NCI-H1417 treated with DMSO at 0.1 percent for 48 hours (cell line): ENCODE measurements at places on chromosomes 5 and 9.

GRCh38 chr5:129379406-129379805, 80.7 kb upstream of the ADAMTS19 start:
- DNase-seq: no peak

- no peak for DNase-seq
Observed at GRCh38 chr9:86308687-86309086, 26.3 kb upstream of the ISCA1 start.

DNA sequence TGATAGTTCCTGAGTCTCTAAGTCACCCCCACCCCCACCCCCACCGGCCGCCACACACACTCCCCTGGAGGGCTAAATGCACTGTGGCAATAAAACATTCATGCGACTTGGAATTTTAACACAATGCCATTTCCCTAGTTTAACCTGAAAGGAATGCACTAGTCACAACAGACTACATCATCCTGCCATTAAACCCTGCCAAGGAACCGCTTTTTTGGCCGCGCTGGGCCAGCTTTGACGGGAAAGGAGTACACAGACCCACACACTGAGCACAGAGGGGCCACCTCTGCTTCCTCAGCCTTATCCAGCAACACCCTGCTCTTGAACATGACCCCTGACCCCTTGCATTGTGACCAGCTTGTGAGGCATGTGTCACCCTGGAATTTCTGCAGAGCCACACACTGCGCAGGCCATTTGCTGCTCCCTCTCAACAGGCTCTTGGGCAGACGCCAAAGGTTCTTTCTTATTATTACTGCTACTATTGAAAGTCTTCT, 165.3 kb downstream of the BNC2 start:
- DNase-seq: no peak

DNA sequence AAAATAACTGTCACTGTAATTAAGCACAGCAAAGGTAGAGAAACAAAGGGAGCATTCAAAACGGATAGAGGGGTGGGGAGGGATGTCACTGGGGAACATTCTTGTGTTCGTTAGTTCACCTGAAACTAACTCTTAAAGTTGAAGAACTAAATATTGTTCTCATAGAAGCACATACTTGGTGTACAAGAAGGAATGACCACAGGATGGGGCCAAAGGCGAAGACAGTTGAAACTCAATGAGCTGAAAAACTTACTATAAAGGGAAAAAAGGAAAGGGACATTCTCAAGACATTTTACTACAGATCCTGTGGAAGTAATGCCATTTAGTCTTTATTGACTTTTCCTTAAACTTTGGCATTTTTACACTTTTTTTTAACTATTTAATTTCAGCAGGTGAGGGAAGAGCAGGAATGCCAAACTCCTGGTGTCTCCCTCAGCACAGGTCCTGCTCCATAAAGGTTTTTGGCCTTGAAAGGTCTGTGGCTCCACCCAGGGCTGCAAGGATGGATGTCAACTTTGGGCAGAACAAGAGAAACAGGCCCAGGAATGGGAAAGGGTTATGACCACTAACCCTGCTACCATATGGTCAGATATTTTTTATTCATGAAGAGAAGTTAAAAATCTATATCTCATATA, 197.6 kb upstream of the RASA1 start:
- DNase-seq: no peak

DNA sequence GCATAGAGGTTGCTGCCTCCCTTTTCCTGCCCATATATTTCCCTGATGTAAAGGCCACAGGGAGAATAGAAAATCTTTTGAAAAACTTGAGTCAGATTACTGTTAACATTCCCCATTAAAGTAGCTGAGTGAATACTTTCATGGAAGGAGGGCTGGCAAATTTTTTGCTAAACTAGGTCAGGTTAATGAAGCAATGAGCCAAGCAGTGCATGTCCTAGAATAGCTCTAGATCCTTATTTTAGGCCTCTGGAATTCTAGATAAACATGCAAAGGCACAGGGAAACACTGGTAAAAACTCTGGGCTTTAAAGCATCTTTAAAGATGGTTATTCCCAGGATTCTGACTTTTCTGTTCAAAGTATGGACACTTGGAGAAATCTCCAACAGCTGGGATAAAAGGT, 27.9 kb downstream of the TTC1 start:
- DNase-seq: no peak

GRCh38 chr5:32542216-32543059, 42.9 kb upstream of the SUB1 start:
- DNase-seq: no peak

DNA sequence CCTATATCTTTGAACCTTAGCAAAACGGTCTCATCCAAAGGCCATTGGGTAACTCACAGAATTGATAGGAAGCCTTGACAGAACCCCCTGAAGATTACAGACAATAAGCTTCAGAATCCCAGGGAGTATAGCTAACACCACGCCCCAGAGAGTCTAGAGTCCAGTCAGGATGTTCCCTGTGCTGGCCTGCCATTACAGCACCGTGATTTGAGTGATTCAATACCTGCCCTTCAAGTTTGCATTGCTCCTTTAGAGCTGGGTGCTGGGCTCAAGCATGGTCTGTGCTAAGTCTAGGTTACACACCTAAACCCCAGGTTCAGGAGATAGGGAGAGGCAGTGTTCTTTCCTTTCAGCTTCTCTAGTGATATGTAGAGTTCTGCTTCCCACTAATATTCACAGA, 90.5 kb downstream of the RASEF start:
- DNase-seq: no peak

DNA sequence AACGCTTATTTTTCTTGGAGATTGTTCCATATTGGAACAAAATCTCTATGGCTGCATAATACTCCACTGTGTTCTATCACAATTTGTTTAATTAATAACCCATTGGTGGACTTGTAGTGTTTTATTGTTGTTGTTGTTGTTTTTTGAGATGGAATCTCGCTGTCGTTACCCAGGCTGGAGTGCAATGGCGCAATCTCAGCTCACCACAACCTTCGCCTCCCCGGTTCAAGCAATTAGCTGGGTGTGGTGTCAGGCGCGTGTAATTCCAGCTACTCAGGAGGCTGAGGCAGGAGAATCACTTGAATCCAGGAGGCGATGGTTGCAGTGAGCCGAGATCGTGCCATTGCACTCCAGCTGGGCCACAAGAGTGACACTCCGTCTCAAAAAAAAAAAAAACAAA, 38.7 kb downstream of the SPRY4 start:
- DNase-seq: no peak

DNA sequence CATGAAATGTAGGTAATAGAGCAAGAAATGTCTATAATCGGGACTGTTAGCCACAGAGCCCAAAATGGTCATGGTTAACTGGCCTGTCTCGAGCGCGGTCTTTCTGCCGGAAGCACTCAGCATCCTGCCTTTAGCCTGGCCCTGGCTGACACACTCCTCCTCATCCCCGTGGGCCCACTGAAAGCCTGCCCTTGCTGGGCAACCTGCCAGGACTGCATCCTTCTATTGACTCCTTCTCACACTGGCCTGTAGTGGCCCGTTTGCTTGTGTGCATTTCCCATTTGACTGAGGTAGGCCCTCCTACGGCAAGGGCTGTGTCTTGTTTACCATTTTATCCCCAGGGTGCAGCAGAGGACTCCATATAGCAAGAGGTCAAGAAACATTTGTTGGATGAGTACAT, 215.7 kb downstream of the ATPSCKMT start:
- DNase-seq: no peak

DNA sequence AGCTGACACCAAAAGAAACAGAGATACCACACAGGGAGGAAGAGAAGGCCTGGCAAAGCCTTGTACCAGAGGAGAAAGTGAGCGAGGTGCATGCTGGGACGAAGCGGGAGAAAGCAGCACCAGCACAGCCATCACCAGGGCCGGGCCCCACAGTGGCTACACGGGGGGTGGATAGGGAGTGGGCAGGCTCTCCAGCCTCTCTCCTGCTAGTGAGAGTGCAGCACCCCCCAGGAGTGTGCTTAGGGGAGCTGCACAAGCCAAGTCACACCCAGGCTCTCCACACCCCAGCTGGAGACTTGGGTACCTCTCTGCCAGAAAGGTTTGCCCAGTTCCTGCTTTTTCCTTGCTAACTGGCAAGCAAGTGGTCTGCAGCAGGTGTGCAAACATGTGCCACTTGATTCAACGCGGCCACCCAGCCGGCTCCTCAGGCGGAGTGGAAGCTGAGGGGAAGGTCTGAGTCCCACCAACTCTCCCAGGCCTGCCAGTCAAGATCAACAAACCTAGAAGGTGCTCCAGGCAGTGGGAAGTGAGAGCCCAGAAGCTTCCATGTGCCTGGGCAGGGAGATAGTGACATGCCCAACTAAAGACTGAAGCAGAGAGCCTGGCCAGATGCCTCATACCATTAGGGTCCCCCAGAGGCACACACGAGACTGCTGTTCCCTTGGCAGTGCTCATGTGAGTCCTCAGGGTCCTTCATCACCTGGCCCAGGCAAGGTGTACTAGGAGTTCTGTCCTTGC, 39.9 kb downstream of the BICD2 start:
- DNase-seq: no peak

GRCh38 chr5:30469691-30470090, 723.8 kb upstream of the CDH6 start:
- no peak for DNase-seq

- DNase-seq: no peak
Observed at GRCh38 chr5:136052692-136053335, 24.0 kb downstream of the TGFBI start.

- no peak for DNase-seq
Observed at GRCh38 chr9:101138509-101138908, 110.0 kb downstream of the PLPPR1 start.

- DNase-seq: no peak
Observed at GRCh38 chr5:115543365-115544042, 1.1 kb downstream of the FEM1C start.

- no peak for DNase-seq
Observed at GRCh38 chr5:50653946-50654345, 12.5 kb upstream of the PARP8 start.

- DNase-seq: no peak
Observed at GRCh38 chr9:82597241-82598203, 465.4 kb downstream of the RASEF start.

GRCh38 chr5:123659495-123659894, 147.5 kb downstream of the CSNK1G3 start:
- no peak for DNase-seq
